Fibroblast of skin of back (primary cell): ENCODE measurements at places on chromosomes 5 and 9.
A peak's percentile ranks its signal among the peaks of the same experiment; 100 is the strongest.

GRCh38 chr5:98827588-98828284 is 54.3 kb downstream of the RGMB start:
- no peak for DNase-seq

GRCh38 chr5:44388321-44389089 is 715 bp downstream of the FGF10 start:
- DNase-seq: peak; percentile 27

DNA sequence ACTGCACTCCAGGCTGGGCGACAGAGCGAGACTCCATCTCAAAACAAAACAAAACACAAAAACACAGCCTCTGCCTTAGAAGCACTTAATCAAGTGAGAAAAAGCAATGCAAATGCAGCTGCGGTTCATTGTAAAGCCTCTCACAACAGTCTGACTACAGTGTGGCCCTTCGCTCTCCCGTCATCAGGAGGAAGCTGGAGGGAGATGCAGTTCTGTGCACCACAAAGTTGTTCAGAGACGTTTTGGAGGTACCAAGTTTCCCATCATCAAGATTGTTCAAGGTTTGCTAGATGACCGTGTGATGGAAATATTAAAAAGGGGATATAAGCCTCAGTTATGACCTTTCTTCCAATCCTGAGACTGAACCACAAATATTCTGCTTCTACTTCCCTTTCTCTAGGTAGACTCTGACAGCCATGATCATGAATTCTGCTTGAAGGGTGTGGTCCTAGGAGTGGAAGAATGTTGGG is 40.9 kb downstream of the SEC61B start:
- DNase-seq: no peak

DNA sequence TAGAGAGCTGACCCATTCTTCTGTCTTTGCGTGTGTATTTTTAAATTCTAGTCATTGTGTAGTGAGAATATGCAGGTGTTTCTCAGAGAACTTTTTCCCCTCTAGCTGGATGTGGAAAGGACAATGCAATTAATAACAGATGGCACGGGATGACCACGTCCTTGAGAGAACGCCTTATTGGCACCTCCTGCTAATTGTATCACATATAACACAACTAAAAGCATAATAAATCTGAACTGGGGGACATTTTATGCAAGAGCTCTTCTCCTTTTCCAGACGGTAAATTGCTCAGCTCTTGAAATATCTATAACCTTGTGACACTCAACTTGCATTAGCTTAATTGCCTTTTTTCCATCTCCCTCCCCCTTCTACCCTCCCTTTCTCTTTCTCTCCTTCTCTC is 62.9 kb upstream of the IZUMO3 start:
- no peak for DNase-seq

DNA sequence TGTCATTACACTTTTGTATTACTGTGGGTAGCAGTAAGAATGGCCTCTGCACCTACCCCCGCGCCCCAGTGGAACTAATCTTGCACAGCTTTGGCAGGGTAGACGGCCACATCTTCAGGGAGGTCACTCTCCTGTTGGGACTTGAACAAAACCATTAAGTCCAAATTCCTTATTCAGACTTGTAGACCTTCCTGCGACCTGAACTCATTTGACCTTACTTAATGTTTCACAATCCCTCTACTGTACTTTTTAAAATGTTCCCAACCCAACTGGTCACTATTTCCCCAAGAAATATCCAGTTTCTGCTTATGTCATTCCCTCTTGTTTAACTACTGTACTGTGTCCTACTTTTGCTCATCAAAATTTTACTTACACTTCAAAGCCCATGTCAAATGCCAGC is 5.3 kb upstream of the FAM120AOS start:
- DNase-seq: no peak

- no peak for DNase-seq
These were observed 19.1 kb upstream of the IFNB1 start for GRCh38 chr9:21096901-21097255.

- peak; percentile 1 for DNase-seq
These were observed 5.4 kb downstream of the NNT start for GRCh38 chr5:43608406-43608805.

DNA sequence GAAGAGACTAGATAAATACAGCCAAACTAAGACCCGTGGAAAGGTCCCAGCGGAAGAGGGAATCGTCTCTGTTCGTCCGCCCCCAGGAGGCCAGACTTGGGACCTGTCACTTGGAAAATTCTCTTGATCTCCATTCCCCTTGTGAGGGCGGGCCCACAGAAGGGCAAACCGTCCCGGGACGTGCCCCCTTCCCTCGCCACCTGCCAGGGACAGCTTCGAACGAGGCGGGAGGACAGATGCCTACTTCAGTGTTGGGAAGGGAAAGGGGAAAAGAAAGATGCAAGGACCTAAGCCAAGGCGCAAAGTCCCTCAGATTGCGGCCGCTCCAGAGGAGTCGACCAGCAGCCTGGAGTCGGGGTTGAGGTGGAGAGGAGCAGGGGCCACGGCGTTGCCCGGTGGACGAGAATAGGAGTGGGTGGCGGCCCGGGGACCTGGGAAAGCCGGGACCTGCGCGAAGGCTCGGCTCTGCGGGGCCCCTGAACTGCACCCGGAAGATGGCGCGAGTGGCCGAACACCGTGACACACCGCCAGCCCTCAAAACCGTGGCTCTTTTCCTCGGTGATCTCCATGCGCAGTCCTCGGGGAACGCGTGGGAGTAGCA is 4.4 kb upstream of the EBF1 start:
- DNase-seq: peak; percentile 69

GRCh38 chr5:150305095-150305494 is 2.4 kb upstream of the ARSI start:
- no peak for DNase-seq

- DNase-seq: peak; percentile 34
These were observed 60.8 kb downstream of the WDR41 start for GRCh38 chr5:77431286-77431685.

DNA sequence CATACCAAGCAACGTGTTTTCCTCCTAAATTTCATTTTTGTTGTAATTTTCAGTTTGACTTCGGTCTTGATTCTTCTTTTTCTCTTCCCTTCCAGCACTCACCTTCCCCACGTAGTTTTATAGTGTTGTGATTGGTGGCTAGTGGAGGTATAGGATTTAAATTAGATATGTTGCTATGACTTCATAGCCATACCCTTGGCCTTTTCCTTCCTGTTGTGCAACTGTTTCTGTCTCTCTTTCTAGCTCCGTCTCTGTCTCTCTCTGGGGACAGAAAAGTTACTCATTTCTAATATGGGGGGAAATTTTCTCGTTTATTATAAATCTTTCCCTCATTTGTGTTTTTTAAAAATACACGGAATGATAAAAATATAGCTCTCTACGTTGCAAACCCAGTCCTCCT is 20.6 kb upstream of the C5orf24 start:
- DNase-seq: no peak

DNA sequence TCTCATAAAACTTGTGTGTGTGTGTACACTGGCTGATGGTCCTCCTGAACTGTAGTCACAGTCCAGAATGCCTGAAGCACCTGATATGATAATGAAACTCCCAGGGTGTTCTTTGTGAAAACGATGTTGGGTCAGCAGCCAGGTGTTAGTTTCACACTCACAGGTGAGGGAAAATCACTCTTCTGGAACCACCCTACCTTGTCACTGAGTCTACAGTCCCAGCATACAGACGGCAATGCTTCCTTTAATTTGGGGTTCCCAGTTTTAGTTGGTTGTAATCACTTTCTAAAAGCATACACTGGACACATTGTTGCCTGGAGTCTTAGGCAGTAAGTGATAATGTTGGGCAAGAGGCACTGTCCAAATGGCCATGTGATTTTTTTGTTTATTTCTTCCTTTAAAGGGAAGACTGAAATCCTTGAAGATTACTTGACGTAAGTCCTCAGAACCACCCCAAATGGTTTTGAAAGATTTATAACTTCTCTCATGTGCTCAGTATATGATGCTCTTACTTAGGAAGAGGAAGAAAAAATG is 18.2 kb upstream of the MGAT1 start:
- DNase-seq: no peak

DNA sequence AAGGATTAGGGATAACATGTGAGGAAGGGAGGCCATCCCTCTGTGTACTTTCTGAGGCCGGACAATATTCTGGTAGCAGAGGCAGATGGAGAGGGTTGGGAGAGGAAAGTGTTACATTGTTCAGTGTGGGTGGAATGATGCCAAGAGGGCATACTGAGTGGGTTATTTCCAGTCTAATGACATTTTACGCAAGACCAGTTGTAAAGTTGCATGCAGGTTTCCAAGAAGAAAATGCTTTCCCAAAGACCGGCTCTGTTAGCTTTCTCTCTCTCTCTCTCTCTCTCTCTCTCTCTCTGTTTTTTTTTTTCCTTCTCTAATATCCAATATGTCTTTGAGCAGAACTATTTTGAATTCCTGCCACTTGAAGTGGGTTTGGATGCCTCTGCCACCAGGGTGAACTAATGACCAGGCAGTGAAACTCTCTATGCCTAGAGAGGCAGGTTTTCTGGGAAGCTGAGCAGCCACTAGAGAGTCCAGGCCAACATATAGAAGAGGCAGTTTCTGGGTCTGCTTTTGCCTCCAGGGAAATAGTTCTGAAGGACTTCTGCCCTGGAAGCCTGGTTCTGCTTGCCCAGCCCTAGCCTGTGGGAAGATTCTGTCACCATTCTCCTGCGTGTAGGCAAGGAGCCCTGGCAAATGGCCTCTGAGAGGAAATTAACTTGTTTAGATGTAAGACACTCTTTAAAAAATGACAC is 24.4 kb upstream of the ZNF366 start:
- DNase-seq: no peak

- no peak for DNase-seq
These were observed 42.8 kb upstream of the GDNF start for GRCh38 chr5:37882636-37883035.

GRCh38 chr9:79057576-79057975 is 514.2 kb upstream of the TLE4 start:
- DNase-seq: no peak

DNA sequence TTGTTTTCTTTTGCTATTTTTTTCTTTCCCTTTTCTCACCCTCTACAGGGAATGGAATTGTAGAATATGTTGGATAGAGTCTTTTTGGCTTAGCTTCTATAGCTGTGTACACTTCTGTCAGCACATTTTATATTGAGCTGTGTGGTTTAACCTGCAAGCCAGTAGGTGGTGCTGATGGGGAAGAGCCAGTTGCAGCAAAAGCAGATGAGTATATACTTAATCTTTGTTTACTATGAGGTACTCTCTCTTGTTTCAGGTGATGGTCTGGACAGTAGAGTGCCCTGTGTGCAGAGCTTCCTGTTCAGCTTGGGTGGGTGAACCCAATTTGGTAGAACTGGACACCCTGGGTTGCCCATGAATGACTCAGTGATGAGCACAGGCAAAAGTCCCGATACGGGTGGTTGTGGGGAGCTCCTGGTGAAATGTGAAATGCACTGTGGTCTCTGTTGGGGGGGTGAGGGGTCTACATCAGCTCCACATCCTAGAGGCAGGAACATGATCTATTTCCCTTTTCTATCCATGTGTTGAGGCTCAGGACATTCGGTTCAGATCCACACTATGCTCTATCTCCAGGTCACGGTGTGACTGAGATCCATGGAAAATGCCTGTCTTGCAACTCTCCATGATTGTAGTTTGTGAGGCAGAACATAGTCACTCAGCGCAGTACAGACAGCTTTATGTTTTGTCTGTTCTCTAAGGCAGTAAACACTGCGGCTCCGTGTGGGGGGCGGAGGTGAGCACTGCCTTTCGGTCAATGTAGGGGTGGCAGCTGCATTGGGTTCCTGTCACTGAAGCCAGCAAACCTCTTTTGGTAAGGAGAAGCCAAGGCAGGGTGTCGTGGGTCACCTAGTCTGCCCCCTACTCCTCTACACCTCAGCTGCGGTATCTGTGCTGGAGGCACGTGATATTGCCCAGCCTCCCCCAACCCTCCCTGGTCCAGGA is 353.2 kb downstream of the PRR16 start:
- DNase-seq: peak; percentile 18

DNA sequence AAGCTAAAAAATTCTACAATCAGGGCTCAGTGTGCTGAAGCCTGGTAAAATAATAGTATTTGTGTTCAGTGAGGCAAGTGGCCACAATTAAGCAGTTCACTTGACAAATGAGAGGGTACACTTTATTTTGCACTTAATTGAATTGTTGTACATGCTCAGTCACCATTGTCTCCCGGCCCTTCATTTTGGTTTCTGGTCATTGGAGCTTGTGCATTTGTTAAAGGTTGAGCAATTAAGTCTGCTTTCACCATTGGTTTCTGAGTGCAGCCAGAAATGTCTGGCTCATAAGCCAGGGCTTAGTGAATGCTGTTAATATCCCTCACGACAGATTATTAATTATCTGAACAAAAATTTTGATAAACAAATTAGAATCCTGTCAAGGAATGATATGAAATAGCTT is 89.6 kb downstream of the PRDM6 start:
- DNase-seq: no peak

DNA sequence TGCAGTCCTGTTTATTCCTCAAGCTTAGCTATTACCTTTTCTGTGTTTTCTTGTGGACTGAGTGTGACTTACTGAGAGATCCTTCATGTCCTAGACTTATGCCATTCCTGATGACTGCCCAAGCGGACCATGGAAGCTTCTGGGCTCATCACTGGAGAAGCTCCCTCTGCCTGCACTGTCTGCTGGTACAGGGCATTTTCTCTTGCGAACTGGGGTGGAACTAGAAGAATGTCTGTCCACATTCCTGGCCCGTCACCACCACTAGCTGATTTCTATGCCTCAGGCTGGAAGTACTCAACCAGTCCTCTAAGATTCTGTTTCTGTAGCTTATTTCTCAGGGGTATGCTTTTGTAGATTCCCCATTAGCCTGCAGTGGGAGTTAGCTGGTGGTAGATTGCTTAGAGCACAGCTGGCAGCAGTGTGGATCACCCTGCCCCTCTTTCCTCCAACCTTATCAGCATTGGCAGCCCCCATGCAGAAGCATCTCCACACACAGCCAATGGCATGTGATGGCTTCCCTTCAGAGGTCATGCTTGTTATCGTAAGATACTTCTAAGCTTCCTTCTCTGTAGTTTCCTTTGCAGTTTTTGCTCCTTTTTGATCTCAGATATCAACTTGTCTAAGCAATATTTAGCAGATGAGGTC is 12.4 kb downstream of the SLC36A1 start:
- DNase-seq: peak; percentile 84

DNA sequence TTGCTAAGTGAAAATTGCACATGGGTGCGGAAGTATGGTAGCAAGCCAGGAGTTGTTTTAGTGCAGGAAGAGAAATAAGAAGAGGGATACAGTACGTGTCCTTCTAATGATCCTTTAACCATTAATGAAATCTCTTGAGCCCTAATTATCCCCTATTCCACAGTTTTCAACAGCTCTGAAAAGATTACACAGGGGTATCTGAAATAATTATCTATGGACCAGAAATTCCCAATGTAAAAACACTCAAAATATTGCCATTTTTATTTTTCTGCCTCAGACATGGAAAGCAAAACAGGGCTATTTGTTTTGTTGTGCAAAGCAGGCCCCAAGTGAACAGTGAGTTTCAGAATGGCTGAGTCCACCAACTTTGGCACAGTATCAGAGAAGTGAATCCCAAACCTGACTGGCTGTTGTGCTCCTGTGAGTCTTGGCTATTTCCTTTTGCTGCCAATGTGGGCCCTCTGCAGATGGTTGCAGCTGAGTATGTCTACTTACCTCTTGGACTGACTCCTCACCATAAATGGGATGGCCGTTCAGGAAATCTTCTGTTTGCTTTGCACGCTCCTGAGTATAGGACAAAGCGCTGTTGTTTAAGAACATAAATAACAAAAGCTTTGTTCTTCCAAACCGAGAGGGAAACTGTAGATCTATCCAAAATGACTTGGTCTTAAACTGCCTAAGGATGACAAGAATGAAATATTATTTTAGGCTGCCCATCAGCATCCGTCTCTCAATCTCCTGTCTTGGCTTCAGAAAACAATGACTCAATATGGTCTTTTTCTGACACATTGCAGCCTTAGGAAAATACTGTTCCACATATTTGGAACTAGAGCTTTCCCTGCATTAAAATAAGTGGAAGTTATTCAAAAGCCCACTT is 204.1 kb downstream of the DEPDC1B start:
- DNase-seq: peak; percentile 52
